ENCODE measurements at places on chromosomes 12 and 14. TPM values are rescaled to one million over a fixed set of nuclear protein-coding genes. Genes with fewer than 3 reads are reported as not detected.

The GMPR2 gene
- 106 TPM for polyA plus RNA-seq

The C1QL4 gene
- polyA plus RNA-seq = 1.4 TPM

GRCh38 chr12:109715310-109716091, 1.9 kb downstream of the FAM222A start:
- DNase-seq = no peak

- no peak for DNase-seq
Observed at GRCh38 chr14:70779667-70780066, 29.6 kb downstream of the MAP3K9 start.

The RFX4 gene
- 0.36 TPM for polyA plus RNA-seq

DNA sequence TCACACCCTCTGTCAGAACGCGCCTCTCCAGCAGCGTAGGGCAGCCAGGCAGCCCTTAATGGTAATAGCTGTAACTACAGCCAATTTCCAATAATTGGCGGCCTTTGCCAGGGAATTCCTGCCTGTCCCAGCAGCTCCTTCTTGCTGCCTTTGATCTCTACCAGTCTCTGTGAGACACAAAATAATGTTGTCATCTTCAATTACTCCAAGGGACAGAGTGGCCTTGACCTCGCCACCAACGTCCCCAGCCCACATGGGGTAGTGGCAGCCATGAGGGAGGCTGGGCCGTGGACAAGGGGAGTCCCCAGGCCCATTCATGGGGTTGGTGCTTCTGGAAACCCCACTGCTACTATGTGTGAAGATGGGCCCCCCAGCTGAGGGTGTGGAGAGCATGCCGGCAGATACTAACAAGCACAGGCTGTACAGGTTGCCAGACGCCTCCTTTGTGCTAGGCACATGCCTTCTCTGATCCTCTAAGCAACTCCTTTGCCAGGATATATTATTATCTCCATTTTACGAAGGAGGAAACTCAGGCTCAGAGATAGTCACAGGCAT, 17.4 kb upstream of the CLMN start:
- DNase-seq = no peak

GRCh38 chr14:98946940-98947339, 325.1 kb downstream of the BCL11B start:
- no peak for DNase-seq

DNA sequence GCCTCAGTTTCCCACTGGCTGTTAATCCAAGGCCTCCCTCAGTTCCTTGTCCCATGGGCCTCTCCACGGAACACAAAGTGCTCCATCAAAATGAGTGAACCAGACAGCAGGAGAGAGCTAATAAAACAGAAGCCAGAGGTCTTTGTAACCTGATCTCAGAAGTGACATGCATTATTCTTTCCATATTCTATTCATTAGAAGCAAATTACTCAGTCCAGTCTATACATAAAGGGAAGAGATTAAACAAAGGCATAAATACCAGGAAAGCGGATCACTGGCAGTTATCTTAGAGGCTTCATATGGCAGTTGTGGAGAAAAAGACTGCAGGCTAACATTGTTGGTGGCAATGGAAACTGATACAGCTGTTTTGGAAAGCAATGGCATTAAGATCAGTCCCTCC, 170.6 kb upstream of the GARIN6 start:
- no peak for DNase-seq

DNA sequence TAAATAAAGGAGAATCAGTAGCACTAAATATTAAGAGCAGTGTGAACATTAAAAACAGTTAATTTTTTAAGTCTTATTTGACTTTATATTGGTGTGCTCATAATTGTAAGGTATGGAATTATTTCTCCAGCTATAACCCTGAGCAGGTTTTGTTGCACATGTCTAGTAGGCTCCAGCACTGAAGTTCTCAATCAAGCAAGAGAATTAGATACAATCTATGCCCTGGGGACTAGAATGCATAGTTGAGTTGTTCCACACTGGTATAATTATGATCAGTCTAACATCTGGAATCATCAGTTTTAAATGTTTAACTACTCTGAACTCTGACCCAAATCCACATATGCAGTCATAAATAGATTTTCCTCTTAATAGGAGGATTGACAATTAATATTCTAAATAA, 257.8 kb upstream of the ARHGAP5 start:
- no peak for DNase-seq

- DNase-seq = no peak
Observed at GRCh38 chr12:106584104-106585064, 1.6 kb downstream of the RFX4 start.

The PPP2R5E gene
- polyA plus RNA-seq = 39.1 TPM

GRCh38 chr14:30410986-30411385, 148.0 kb upstream of the G2E3 start:
- no peak for DNase-seq

The TMTC1 gene
- polyA plus RNA-seq = 31.3 TPM

GRCh38 chr14:59698793-59699192, 122.2 kb upstream of the CCDC175 start:
- DNase-seq = no peak

GRCh38 chr12:51192284-51192671, 19.3 kb upstream of the TFCP2 start:
- no peak for DNase-seq

DNA sequence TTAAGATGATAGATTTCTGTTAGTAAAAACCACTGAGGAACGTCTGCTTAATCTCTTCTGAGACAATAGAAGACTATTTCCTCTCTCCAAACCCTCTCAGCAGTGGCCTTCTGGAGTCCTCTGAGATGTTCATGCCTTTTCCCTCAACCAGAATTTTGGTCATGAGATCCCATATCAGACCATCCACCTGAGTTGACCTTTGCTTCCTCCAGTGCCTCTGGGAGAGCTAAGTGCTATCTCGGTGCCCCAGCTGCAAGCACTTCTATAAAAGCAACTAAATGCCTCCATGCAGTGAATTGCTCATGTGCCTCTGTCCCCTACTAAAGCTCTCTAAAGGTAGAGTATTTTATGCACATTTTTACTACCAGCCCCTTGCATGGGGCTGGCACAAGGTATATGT, 172.8 kb upstream of the BCL2L14 start:
- no peak for DNase-seq

- DNase-seq = no peak
Observed at GRCh38 chr14:95164506-95164905, 7.2 kb upstream of the DICER1 start.

DNA sequence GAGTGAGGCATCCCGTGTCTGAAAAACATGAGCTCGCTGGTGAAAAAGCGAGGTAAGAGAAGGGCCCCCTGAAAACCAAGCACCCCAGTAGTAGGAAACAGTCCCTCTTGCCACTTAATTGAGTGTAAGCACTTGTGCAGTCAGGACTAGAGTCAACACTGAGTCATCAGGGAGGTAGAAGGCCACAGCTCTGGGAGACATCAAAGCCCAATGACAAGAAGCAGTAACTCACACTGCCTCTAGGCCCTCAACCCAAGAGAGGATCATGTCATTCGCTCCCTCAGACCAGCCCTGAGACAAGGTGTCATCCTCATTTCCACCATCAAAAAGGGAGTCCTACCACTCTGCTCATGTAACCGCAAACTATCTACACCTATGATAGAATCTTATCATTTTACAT, 17.8 kb downstream of the POMT2 start:
- no peak for DNase-seq

The RAD9B gene
- 1.1 TPM for polyA plus RNA-seq

DNA sequence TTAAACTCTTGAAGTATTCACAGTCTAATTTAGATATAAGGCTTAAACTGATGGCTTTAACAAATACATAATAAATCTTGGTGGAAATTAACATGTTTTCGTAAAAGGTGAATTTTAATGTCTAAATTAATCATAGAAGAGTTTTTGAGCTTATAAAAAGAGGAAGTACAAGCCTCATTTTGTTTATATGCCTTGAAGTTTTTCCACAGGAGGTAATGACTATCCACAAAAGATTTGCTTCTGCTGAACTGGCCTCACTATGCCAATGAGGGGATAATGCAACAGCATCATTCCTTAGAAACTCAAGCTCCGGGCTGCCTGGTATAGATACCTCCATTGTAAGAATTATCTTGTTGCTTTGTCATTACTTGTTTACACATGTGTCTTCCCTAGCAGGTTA, 175.6 kb downstream of the DUSP6 start:
- DNase-seq = no peak

DNA sequence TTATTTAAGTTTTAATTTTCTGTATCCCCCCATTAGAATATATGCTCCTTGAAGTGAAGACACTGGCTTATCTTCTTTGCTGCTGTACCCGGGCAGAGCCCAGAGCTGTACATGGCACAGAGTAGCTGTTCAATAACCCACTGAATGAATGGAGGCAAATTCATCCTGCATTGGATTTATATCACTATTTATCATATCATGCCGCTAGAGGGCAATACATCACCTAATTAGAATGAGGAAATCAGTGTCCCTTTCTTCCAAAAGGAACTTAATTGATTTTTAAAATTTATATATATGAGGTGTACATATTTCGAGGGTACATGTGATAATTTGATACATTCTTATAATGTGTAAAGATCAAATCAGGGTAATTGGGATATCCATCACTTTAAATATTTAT, 89.2 kb upstream of the TMEM260 start:
- no peak for DNase-seq

- no peak for DNase-seq
Observed at GRCh38 chr12:115947696-115948062, 329.8 kb downstream of the MED13L start.

DNA sequence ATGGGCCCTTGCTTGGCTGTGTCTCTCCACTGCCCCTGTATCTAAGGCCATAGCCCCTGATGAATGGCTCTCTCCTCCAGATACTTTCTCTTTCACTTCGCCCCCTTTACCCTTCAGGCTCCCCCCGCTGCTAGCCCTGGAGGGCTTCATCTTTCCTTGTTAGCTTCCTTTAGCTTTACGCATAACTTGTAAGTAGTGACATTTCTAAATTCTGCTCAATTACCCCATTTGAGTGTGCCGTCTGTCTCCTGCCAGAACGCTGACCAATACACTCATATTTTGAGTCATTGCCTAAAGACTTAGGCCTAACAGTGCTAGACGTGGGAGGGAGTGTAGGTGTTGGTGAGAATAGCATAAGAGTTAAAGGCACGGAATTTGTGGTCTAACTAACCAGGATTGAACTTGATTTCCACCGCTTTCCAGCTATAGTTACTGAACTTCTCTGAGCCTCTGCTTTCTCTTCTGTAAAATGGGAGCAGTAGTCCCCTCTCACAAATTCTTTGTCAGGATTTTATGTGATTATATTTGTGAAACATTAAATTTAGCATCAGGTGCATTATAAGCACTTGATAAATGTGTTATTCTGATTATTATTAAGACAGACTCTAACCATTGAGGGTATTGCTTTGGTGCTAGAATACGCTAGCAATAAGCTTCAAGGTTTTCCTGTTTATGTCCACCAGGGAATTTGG, 129.3 kb downstream of the ZFP36L1 start:
- DNase-seq = no peak

The FANCM gene
- polyA plus RNA-seq = 11.7 TPM
